ENCODE measurements at places on chromosomes 13 and 19.

DNA sequence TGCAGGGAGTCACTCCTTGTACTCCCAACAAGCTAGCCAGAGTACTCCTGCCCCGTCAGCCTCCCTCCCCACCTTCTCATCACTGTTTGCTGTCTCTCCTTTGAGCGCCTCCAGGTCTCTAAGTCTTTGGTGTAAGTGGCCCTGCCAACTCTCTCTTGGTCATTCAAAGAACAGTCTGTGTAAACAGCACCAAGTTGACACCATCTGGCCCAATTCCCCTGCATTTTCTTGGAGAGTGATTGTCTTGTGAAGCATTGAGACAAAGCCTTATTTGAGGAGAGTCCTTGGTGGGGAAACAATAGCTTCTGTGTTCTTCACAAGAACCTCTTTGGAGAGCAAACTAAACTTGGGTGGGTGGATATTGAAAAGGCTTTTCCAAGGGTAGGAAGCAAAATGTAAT, 114.6 kb upstream of the RNF113B start:
- DNase-seq = no peak

- DNase-seq = no peak
These were observed 170.0 kb downstream of the KDM4B start for GRCh38 chr19:5138606-5139582.

- no peak for DNase-seq
These were observed 83.3 kb upstream of the OLFM4 start for GRCh38 chr13:52945348-52945747.

GRCh38 chr13:97005625-97006262, 11.5 kb upstream of the OXGR1 start:
- no peak for DNase-seq

DNA sequence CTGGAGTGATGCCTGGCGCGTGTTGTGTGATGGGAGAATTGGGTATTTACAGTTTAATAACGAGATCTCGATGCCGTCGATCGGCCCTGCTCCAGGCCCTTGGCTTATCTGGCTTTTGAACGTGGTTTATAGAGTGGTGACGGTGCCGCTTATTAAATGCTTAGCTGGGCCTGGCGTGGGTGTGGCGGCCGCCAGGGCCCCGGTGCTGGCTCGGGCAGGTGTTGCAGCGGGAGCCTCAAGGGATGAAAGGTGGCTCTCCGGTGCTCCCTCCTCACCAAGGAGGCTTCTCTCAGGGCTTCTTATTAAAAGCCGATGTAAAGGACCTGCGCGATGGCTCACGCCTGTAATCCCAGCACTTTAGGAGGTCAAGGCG, 173.8 kb downstream of the KDM4B start:
- DNase-seq = no peak

GRCh38 chr13:36608474-36608873, 65.3 kb upstream of the SERTM1 start:
- no peak for DNase-seq

- DNase-seq = no peak
These were observed 52.7 kb downstream of the MYO16 start for GRCh38 chr13:108681986-108682575.

All from MM.1S (cell line).